ENCODE measurements at places on chromosomes 3 and 15.

GRCh38 chr15:81807186-81807585, 238.6 kb downstream of the MEX3B start:
- DNase-seq: no peak

DNA sequence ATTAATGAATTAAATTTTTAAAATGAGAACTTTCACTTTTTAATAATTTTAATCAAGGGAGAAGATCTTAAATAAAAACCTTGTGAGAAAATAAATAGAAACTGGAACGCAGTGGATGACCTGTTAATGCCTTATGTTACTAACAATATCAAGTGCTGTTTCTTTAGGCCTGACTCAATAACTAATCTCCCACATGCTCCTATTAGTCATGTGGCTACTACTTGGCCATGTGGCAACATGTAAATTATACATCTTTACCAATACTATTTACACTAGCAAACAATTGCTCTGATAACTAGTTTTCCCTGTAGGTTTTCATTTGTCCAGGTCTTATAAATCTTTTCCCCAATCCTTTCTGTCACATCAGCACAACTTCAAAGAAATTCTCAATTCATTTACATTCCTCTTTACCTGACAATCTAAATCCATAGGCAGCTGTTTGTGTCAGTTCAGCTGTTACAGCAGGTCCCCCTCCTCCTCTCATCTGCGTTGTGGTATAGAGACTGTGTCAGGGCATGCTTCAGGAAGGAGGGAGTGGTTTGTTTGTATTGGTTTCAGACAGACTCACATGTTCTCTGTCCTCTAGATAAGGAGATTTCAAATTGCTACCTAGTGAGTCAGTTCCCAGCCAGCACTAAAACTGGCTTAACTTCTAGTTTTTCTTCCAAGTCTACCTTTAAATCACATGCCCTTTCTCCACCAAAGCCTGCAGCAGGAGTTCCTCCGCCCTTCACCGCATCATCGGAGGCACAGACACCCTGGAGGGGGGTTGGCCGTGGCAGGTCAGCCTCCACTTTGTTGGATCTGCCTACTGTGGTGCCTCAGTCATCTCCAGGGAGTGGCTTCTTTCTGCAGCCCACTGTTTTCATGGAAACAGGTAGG, 11.3 kb upstream of the C3orf52 start:
- DNase-seq: no peak

GRCh38 chr15:56894601-56895000, 23.8 kb upstream of the TCF12 start:
- no peak for DNase-seq

- no peak for DNase-seq
Measured at GRCh38 chr15:67605871-67606270, 63.4 kb downstream of the MAP2K5 start.

- no peak for DNase-seq
Measured at GRCh38 chr3:147318900-147319299, 87.4 kb downstream of the ZIC4 start.

DNA sequence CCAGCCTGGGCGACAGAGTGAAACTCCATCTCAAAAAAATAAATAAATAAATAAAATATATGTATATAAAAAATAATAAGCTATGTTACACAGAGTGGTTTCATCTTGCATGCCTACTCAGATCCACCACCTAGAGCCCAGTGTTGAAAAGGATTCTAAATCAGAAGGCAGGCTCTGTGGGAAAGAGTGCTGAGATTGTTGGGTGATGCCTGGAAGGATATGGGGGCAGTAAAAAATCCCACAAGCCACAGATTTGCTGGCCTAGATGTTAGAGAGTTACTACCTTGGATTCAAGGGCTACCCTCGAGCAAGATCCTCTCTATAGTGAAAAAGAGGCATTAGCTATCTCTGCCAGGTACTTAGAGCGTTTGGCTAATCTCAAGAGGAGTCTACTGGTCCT, 144.3 kb downstream of the STAC start:
- no peak for DNase-seq

- DNase-seq: no peak
Measured at GRCh38 chr3:50269977-50270413, 1.0 kb downstream of the SEMA3B start.

GRCh38 chr3:127884041-127884440, 31.0 kb upstream of the KBTBD12 start:
- DNase-seq: no peak

DNA sequence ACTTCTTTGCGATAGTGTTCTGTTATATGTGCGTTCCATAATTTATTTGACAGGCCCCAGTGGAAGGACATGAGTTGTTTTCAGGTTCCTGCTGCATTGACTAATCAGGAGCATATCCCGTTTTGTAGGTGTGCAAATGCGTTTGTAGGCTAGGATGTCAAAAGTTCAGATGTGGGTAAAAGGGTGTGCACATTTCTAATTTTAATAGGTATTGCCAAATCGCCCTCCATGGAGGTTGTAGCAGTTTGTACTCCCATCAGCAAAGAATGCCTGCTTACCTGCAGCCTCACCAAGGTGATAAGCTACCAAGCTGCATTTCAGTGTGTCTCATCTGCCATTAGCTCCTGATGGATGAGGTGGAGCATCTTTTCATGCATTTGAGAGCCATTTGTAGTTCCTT, 36.3 kb downstream of the KLF13 start:
- no peak for DNase-seq

GRCh38 chr15:86797135-86797534, 717.5 kb downstream of the AGBL1 start:
- no peak for DNase-seq

DNA sequence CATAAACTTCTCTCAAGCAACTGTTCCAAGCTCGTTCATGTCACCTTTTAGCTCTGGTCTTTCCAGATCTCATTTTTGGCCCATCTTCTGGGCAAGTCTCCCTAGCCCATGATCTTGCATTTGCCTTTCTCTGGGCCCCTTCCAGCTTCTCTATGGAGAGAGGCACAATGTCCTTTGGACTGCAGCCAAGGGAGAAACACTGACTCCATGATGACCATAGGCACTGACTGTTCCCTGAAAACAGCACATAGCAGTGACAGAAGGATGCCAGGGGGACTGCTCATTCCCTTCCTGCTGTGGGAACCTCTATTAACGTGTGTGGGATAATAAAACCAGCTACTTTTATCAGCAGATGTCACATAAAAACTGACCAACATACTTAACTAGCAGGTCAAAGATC, 60.3 kb downstream of the STRIT1 start:
- DNase-seq: no peak

DNA sequence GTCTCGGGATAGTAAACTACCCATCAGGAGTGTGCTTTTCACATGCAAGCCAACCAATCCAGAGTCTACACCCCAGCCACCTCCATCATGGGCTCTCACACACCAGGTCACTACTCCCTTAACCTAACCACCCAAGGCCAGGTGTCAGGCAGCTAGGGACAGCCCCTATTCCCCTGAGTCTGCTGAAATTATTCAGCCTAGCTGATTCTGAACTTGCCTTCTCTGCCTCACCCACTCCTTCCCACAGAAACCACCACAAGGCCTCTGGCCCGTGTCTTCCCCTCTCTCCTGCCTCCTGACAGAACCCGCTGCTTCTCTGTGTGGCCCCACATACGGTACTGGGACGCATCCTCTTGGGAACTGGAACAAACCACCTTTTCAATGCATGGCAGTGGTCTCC, 82.1 kb downstream of the PCSK6 start:
- DNase-seq: no peak

GRCh38 chr3:63795438-63795837, 23.7 kb upstream of the C3orf49 start:
- DNase-seq: no peak

DNA sequence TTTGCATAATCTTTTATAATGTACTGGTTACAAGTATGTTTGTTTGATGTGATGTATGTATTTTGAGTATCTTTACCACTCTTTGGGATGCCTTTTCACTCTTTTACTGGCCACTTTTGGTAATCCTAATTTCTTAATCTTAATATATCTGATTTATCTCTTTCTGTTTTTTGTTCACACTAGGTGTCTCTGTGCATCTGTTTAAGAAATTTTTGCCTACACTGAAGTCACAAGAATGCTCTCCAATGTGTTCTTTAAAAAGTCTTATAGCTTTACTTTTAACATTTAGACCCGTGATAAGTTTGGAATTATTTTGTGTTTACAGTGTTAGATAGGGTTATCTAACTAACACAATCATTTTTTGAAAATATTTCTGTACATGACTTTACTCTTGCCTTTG, 659.1 kb downstream of the SI start:
- no peak for DNase-seq

- no peak for DNase-seq
Measured at GRCh38 chr3:41112466-41112865, 86.8 kb upstream of the CTNNB1 start.

GRCh38 chr3:139477710-139478640, 1.7 kb upstream of the RBP2 start:
- DNase-seq: no peak

DNA sequence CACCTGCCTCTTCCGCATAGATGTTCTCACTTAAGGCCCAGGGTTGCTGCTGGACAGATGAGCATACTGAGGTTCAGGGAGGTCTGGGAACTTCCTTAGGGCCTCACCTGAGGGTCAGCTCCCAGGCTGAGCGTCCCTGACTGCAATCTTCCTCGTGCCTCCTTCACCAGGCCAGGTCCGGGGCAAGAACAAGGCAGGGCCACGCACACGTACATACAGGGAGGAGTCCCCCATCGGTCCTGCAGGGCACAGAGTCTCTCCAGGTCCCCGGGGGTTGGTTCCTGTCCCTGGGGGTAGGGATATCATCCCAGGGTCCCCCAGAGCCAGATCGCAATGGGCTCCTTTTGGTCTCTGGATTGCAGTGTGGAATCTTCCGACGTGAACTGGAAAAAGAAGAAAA, 130.1 kb downstream of the LRRK1 start:
- DNase-seq: no peak

GRCh38 chr15:59556380-59556779, 55.2 kb upstream of the GCNT3 start:
- no peak for DNase-seq

DNA sequence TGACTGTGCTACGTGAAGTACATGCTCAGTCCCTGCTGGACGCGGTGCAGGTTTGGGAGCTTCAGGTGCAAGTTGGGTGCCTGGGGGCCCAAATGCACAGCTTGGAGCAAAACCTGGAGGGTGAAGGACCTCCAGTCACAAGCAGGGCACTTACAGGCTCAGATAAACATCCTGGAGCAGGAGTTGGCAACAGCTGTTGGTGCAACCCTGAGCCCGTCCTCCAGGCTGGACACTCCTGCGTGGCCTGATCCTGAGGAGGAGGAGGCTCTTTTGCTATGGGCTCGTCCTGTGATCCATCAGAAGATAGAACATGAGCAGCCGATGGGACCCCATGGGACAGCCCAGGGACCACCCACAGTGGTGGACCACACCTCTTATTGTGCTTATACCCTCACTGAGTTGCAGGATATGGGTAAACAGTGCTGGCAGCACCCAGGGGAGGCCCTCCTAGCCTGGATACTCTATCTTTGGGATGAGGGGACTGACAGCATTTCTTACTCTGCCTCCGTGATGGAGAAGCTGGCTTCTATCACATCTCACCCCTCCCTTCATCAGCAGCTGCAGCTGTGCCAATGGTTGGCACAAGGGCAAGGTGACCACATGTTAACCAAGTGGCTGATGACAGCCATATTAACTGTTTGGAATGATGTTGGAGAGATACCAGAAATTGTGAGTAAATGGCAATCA, 301.6 kb downstream of the ZPLD1 start:
- no peak for DNase-seq

DNA sequence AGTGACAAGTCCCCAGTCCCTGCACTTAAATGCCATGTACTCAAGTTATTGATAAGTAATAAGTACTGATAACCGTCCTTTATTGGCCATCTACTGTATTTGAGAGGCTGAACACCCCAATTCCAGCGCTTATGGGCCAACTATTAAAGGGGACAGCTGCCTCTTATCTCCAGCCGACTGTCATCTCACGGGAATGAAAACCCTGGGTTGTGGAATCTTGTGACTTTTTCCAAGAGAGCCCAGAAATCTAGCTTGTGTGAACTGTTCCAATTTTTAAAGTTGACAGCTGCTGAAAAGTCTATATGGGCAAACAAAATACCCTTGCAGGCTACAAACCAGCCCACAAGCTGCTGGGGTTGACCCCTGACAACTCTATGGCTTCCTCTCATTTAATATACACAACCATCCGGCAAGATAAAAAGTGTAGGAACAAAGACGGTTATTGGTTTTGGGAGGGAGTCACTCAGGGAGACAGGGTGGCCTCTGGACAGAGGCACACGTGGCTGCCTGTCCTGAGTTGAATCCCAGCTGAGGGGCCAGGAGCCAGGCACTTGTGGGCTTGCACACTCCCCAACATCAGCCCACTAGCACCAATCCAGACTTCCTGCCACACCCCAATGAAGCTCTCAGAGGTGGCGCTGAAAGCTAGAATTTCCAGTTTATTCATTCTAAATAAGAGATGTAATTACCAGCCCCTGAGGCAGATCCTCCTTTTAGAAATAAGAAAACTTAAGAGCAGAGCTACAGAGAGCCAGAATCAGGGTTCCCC, 16.2 kb downstream of the SPSB4 start:
- no peak for DNase-seq

GRCh38 chr3:192055946-192056345, 595.0 kb downstream of the PYDC2 start:
- DNase-seq: no peak

GRCh38 chr3:169769287-169770181, at the start of gene ACTRT3:
TSS of gene ACTRT3 (minus strand) at chr3:169769561. CDS start at chr3:169769520, 41 bp downstream.
- peak; percentile 80 for DNase-seq

DNA sequence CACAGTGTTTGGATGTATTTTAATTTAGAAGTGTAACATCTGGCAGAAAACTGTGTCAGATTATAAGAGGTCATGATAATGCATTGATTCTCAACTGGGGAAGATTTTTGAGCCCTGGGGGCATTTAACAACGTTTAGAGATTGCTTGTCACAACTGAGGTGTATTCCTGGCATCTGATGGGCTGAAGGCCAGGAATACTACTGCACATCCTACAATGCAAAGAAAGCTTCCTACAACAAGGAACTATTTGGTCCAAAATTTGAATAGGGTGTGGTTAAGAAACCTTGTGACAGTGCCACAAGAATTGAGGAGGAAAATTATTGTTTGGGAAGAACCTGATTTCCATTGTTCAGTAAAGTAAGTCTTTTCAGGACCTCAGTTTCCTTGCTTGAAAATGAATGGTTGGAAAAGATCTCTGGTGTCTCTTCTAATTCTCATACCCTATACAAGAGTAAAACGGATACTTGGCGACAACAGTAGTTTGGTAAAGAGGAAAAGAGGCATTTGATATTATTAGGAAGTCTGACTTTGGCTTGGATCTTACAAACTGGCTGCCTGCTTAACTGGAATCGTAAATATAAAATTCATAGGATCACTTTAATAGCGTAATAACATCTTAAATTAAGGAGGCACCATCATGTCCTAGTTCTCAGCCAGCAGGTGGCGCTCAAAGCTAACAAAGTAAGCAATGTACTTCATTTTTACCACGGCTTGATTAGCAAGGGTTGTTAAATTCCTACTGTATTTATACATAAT, 4.3 kb downstream of the DAZL start:
- peak; percentile 60 for DNase-seq
